Naive thymus-derived CD4-positive, alpha-beta T cell (primary cell): ENCODE measurements at places on chromosomes 2 and 18. TPM values are rescaled to one million over a fixed set of nuclear protein-coding genes. Genes with fewer than 3 reads are reported as not detected.

GRCh38 chr2:36444216-36444936 lies 88.8 kb downstream of the CRIM1 start:
- no peaks in the 10 kb centered on the region for H3K27me3 ChIP-seq
- H3K36me3 ChIP-seq = no peaks in the 10 kb centered on the region
- H3K4me3 ChIP-seq = no peak overlapping the region
- H3K4me1 ChIP-seq = no peaks in the 10 kb centered on the region
- DNase-seq = no peak
- H3K27ac ChIP-seq = no peak overlapping the region

DNA sequence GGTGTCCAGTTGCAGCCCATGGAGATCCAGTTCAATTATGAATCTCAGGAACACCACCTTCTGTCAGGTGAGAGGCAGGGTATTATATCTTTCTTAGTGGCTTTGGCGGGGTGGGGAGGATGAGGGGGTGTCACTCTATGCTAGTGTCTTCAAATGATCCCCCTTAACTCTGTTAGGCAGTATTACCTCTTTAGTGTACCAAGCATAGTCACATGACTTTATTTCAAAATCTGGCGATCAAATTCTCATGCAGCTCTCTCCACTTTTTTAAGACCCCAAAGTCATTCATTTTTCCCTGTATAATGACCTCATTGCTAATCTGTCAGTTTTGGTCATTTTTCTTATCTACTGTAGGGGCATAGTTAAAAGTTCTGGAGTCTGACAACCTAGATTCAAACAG lies 1.1 kb upstream of the ZSCAN30 start:
- no peaks in the 10 kb centered on the region for H3K27me3 ChIP-seq
- no peak for DNase-seq
- H3K4me1 ChIP-seq = peaks cover 16% of the 10 kb centered on the region
- peaks cover 18% of the 10 kb centered on the region for H3K36me3 ChIP-seq
- H3K27ac ChIP-seq = peak overlapping the region; percentile 86

DNA sequence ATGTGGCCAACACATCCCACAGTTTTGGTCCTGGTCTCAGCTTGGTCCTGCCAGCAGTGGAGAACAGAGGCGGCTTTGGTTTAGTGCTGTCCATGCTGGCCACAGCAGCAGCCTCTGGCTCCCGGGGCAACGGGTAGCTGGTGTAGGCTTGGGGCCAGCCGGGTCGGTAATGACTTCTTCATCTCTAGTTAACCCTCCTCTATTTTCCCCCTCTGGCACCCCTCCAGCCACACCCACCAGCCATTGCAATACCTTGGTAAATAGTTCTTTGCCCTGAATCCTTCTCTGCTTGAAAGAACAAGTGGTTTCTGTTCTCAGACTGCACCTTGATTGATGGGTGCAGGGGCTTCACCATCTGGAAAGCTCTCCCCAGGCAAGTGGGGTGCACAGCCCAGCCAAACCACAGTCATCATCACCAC lies 31.7 kb upstream of the ZNF396 start:
- no peak overlapping the region for H3K27ac ChIP-seq
- no peak for DNase-seq
- H3K4me3 ChIP-seq = no peak overlapping the region
- H3K27me3 ChIP-seq = no peaks in the 10 kb centered on the region
- no peaks in the 10 kb centered on the region for H3K36me3 ChIP-seq

The ABCG5 gene
- not detected for total RNA-seq

DNA sequence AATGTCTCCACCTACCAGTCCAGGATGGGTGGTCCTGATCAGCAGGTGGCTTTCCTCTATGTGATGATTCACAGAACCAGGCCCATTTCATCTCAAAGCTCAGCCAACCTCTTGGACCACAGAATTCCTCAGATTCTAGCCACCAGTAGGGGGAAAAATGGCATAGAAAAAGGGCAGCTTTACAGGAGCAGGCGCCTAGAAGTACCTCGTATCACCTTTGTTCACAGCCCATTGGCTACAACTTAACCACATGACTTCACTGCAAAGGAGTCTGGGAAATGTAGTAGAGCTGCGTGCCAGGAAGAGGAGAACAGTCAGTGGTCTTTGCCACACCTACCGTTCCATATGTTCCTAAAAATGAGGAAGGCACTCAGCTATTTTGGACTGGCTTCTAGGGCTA lies 62.8 kb upstream of the DTNA start:
- H3K36me3 ChIP-seq = no peaks in the 10 kb centered on the region
- no peak for DNase-seq
- no peak overlapping the region for H3K27ac ChIP-seq
- H3K4me1 ChIP-seq = no peaks in the 10 kb centered on the region

DNA sequence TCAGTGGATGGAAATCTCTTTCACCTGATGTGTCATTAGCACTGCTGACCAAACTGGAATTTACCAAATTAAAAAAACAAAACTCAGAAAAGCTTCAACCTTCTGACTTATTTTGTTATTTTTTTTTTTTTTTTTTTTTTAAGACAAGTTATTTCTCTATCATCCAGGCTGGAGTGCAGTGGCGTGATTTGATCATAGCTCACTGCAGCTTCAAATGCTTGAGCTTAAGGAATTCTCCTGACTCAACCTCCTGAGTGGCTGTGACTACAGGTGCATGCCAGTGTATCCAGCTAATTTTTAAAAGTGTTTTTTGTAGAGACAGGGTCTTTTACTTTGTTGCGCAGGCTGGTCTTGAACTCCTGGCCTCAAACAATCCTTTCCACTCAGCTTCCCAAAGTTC lies 155.6 kb downstream of the LRRTM1 start:
- no peak for DNase-seq
- no peak overlapping the region for H3K4me3 ChIP-seq
- no peaks in the 10 kb centered on the region for H3K4me1 ChIP-seq
- H3K27ac ChIP-seq = no peak overlapping the region
- no peaks in the 10 kb centered on the region for H3K27me3 ChIP-seq

The IL1R1 gene
- 0.54 TPM for total RNA-seq

- no peaks in the 10 kb centered on the region for H3K36me3 ChIP-seq
- no peak overlapping the region for H3K4me3 ChIP-seq
- H3K27me3 ChIP-seq = no peaks in the 10 kb centered on the region
- H3K4me1 ChIP-seq = no peaks in the 10 kb centered on the region
- DNase-seq = no peak
Measured at GRCh38 chr18:51890762-51891161, 449.2 kb upstream of the DCC start.

DNA sequence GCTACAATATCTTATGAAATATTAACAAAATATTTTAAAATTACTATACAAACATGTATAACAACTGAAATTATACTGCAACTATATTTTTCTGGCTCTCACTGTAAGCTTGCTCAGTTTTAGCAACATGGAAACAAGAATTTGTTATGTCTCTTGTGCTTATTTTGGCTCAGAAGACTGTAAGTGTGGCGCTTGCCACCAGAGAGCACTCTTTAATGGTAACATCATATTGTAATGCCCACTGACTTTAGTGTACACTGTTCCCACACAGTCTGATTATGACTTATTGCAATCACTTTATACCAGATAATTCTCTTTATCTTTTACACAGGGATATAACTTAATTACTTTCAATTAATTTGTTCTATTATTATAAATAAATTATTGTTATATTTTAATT lies 1500.6 kb upstream of the TMEFF2 start:
- DNase-seq = no peak
- H3K4me1 ChIP-seq = no peaks in the 10 kb centered on the region
- H3K27me3 ChIP-seq = no peaks in the 10 kb centered on the region
- no peaks in the 10 kb centered on the region for H3K36me3 ChIP-seq
- no peak overlapping the region for H3K4me3 ChIP-seq

DNA sequence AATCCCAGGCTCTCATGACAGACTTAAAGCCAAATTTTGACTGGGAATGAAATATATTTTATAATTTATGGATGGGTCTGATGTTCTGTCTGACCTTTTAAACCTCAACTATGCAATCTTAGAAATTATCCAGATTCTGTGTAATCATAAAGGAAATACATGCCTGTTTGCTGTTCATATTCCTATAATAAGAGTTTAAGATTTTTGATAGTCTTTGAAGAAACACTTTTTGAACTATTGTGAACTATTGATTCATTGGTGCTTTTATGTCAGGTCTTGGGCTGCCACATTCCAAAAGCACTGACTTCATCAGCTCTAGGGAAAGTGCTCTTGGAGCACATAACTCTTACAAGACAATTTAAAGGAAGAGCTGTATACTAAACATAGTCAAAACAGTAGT lies 64.2 kb downstream of the CCDC150 start:
- no peak overlapping the region for H3K4me3 ChIP-seq
- DNase-seq = no peak
- H3K27ac ChIP-seq = no peak overlapping the region
- no peaks in the 10 kb centered on the region for H3K36me3 ChIP-seq
- H3K27me3 ChIP-seq = no peaks in the 10 kb centered on the region

The MATN3 gene
- total RNA-seq = not detected

- no peaks in the 10 kb centered on the region for H3K36me3 ChIP-seq
- no peak overlapping the region for H3K4me3 ChIP-seq
- DNase-seq = no peak
Measured at GRCh38 chr18:37537868-37538525, 27.6 kb downstream of the CELF4 start.

The SLC1A4 gene
- 33.0 and 34.5 TPM in 2 replicates for total RNA-seq

GRCh38 chr2:239369631-239370161 lies 31.1 kb downstream of the HDAC4 start:
- peak overlapping the region; percentile 46 for H3K4me3 ChIP-seq
- no peaks in the 10 kb centered on the region for H3K36me3 ChIP-seq
- H3K27me3 ChIP-seq = no peaks in the 10 kb centered on the region

DNA sequence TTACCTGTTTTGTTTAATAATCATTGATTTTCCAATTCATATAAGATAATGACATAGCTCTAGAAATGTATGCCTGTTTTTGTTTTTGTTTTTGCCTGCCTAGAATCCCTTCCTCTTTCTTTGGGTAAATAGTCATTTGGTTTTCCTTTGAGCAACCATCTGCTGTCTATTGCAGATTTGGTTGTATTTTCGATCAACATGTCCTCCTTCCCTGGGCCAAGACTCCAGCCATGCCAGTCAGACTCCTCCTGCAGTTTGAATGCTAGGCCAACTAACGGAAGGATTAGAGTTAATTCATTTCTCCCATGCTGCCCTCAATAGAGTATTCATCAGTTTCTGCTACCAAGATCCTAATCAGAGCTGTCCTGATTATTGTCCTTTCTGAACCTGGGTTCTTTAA lies 67.1 kb downstream of the MAIP1 start:
- no peaks in the 10 kb centered on the region for H3K27me3 ChIP-seq
- no peaks in the 10 kb centered on the region for H3K36me3 ChIP-seq
- no peaks in the 10 kb centered on the region for H3K4me1 ChIP-seq
- H3K4me3 ChIP-seq = no peak overlapping the region
- no peak for DNase-seq

DNA sequence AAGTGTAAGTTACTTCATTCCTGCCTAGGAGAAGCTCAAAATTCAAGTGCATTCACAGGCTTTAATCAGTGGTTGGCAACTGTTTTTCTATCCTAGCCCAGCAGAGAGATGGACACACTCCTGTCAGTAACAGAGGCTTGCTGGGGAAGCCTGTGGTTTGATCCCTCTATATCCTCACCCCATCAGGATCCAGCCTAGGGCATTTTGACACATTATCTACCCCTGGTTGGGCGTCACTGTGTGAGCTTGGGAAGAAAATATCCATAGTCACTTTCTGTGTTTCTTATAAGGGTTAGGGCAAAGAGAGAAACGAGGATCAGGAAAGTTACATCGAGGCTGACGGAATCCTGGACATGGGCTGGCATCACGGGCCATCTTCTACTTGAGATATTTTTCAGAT lies 10.0 kb downstream of the NT5DC4 start:
- no peaks in the 10 kb centered on the region for H3K27me3 ChIP-seq
- no peaks in the 10 kb centered on the region for H3K36me3 ChIP-seq
- H3K4me1 ChIP-seq = no peaks in the 10 kb centered on the region
- H3K4me3 ChIP-seq = no peak overlapping the region
- DNase-seq = no peak
- no peak overlapping the region for H3K27ac ChIP-seq

DNA sequence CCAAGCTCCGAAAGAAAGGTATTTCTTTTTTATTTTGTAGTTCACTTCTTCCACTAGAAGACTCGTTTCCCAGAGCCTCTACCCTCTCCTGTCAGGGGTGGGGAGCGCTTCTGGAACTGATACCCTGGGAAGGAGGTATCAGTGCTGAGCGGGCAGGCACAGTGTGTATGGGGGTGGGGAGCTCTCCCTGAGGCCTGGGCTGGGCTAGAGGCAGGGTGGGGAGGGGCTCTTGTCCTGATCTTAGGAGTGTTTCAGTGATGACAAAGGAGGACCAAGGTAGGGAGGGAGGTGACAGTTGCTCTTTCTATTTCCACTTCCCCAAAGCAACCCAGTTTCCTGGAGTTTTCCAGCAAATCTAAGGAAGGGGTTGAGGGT lies 65.4 kb downstream of the ARHGAP25 start:
- no peak overlapping the region for H3K4me3 ChIP-seq
- no peaks in the 10 kb centered on the region for H3K27me3 ChIP-seq
- H3K27ac ChIP-seq = peak overlapping the region; percentile 46
- H3K4me1 ChIP-seq = peaks cover 42% of the 10 kb centered on the region

- H3K36me3 ChIP-seq = no peaks in the 10 kb centered on the region
- no peaks in the 10 kb centered on the region for H3K27me3 ChIP-seq
- H3K4me3 ChIP-seq = no peak overlapping the region
- H3K27ac ChIP-seq = no peak overlapping the region
Measured at GRCh38 chr18:25557011-25557410, 205.0 kb upstream of the ZNF521 start.

The FAM110C gene
- not detected for total RNA-seq

The TUBA3E gene
- total RNA-seq = not detected

DNA sequence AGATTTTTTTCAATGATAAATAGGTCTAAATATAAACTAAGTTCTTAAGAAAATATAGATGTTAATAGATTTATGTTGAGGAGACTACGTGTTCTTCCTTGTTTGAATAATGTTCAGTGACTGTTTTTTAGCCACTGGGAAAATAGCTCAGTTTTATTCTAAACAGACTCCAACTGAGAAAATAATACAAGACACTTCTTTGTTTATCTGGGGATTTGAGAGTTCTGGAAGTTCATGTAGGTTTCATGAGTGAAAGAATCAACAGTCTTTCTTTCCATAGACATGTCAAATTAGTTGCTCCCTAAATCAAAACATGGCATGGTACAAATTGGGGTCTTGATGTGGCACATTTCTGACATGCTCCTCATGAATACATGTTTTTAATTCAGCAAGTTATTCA lies 177.7 kb downstream of the MREG start:
- no peaks in the 10 kb centered on the region for H3K4me1 ChIP-seq
- H3K27me3 ChIP-seq = no peaks in the 10 kb centered on the region
- H3K4me3 ChIP-seq = no peak overlapping the region
- no peaks in the 10 kb centered on the region for H3K36me3 ChIP-seq

DNA sequence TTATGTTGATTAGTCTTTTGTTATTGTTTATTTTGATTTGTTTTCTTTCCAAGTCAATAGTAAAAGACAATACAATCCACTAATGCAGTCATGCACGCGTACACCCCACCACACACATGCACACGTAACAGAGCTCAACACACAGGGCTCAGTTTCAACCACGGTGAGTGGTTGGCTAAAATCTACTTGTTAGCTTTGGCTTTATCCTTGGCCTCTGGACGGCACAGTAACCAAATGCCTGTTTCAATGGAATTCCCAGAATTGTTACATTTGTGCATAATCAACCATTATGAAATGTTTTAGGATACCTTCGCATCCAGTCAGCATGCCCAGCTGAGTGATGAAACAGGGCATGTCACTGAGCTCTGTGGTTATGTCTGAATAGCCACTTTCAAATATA lies 53.2 kb downstream of the NYAP2 start:
- no peak overlapping the region for H3K27ac ChIP-seq
- no peaks in the 10 kb centered on the region for H3K36me3 ChIP-seq
- DNase-seq = no peak
- H3K4me1 ChIP-seq = no peaks in the 10 kb centered on the region
- H3K27me3 ChIP-seq = no peaks in the 10 kb centered on the region
- H3K4me3 ChIP-seq = no peak overlapping the region

The DSG3 gene
- total RNA-seq = not detected

The SPR gene
- total RNA-seq = 0.24 TPM

GRCh38 chr2:120981443-120981842 lies 245.8 kb downstream of the GLI2 start:
- no peaks in the 10 kb centered on the region for H3K36me3 ChIP-seq
- DNase-seq = no peak
- H3K4me1 ChIP-seq = no peaks in the 10 kb centered on the region
- H3K27me3 ChIP-seq = no peaks in the 10 kb centered on the region
